ENCODE measurements at places on chromosomes 7 and 10. TPM values are rescaled to one million over a fixed set of nuclear protein-coding genes. Genes with fewer than 3 reads are reported as not detected.

The ADAM22 gene
- total RNA-seq = 0.12 TPM

The TRIM50 gene
- not detected for total RNA-seq

The RBM48 gene
- total RNA-seq = 7.5 TPM

The PHKG1 gene
- total RNA-seq = 0.12 TPM

The TLX1 gene
- total RNA-seq = not detected

The IKZF1 gene
- not detected for total RNA-seq

The ADARB2 gene
- not detected for total RNA-seq

The REPIN1 gene
- total RNA-seq = 54.8 TPM

The RAB19 gene
- not detected for total RNA-seq

The SPDYE6 gene
- not detected for total RNA-seq

The GRM3 gene
- total RNA-seq = not detected

The ITPRID1 gene
- total RNA-seq = not detected

The PILRA gene
- total RNA-seq = 2.2 TPM

The CYP2E1 gene
- total RNA-seq = under 0.01 TPM

The PVRIG gene
- not detected for total RNA-seq

The ATE1 gene
- total RNA-seq = 10.6 TPM

The NAT16 gene
- total RNA-seq = not detected

The FOXK1 gene
- total RNA-seq = 20.6 TPM

The ZNF25 gene
- 10.7 TPM for total RNA-seq

The CPA2 gene
- total RNA-seq = not detected

The NME8 gene
- total RNA-seq = not detected

The NKX2-3 gene
- total RNA-seq = not detected

The PTN gene
- total RNA-seq = 7.4 TPM

The PTF1A gene
- not detected for total RNA-seq

The VAX1 gene
- not detected for total RNA-seq

The SLC26A5 gene
- total RNA-seq = not detected

The GPR26 gene
- total RNA-seq = not detected

The RHOBTB1 gene
- 9.2 TPM for total RNA-seq

The DYNC1I1 gene
- total RNA-seq = not detected

The NEUROD6 gene
- not detected for total RNA-seq

The ACBD7 gene
- 0.47 TPM for total RNA-seq

The SPDYE5 gene
- total RNA-seq = not detected

The ARHGEF35 gene
- total RNA-seq = 0.60 TPM

The VSTM4 gene
- 9.3 TPM for total RNA-seq

The RADIL gene
- 1.3 TPM for total RNA-seq

The BEND7 gene
- total RNA-seq = 0.43 TPM

The HOXA2 gene
- 6.4 TPM for total RNA-seq

The PPP1R17 gene
- total RNA-seq = not detected

The GIMAP2 gene
- 0.09 TPM for total RNA-seq

The PTPN12 gene
- 17.7 TPM for total RNA-seq

The FRMD4A gene
- total RNA-seq = 6.8 TPM

The CALHM1 gene
- total RNA-seq = not detected

The C10orf67 gene
- total RNA-seq = not detected

The OLAH gene
- 0.23 TPM for total RNA-seq

The HGF gene
- total RNA-seq = 33.2 TPM

The PLEKHS1 gene
- not detected for total RNA-seq

The KLF6 gene
- 37.5 TPM for total RNA-seq

The DPYSL4 gene
- total RNA-seq = 21.8 TPM

The TMEM139 gene
- not detected for total RNA-seq

The ATP5MK gene
- total RNA-seq = 255 TPM

The PIK3CG gene
- not detected for total RNA-seq

The LIPK gene
- total RNA-seq = not detected

The OPN1SW gene
- total RNA-seq = not detected

The SPDYE16 gene
- total RNA-seq = not detected

The PDCD11 gene
- 18.9 TPM for total RNA-seq

The CLEC2L gene
- total RNA-seq = not detected

The TMEM270 gene
- total RNA-seq = not detected

Data from pericardium fibroblast (primary cell).